KG1 (cell line): ENCODE measurements at places on chromosomes 2 and 18.

DNA sequence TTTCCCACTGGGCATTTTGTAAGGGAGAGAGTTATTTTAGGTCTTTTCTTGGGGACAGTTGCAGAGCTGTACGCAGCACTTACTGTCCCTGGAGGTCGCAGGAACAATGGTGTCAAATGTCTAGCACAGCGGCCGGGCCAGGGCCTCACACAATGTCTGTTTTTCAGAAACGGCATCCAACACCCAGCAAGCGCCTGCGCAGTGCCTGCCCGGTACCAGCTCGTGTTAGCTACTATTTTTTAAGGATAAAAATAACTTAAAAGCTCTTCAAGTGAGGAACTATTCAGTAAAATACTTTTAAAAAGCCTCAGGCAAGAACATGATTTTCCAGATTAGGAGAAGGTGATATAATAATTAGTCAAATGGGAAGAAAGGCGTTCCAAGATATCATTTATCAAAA lies 90.0 kb downstream of the MBP start:
- DNase-seq, result no peak

DNA sequence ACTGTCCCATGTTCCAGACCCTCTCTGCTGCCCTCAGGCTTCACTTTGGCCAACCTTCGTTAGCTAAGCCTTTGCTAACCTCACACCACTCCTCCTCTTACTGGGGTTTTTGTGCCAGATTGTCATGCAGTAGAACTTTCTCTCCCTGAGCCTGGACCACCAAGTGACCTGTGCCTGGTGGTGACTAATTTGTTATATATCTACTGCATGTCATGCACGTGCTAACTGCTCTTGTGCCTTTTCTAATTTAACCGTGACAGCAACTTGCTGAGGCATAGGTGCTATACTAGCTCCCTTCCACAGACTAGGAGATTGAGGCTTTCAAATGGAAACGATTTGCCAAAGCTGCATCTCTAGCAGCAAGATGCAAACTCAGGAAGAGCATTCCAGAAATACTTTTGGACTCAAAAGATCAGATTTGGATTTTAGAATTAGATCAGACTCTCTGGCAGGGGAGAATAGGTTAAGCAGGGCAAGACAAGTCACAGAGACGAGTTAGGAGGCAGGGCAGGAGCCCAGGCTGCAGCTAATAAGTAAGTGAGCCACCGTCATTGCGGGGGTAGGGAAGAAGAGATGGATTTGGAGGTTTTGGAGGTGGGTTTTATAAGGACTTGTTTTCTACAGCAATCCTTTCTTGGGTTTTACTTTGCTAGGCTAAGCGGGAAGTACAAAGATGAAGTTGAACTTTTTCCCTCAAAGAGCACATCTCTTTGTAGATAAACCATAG lies 1.8 kb downstream of the PPP1R7 start:
- no peak for DNase-seq

DNA sequence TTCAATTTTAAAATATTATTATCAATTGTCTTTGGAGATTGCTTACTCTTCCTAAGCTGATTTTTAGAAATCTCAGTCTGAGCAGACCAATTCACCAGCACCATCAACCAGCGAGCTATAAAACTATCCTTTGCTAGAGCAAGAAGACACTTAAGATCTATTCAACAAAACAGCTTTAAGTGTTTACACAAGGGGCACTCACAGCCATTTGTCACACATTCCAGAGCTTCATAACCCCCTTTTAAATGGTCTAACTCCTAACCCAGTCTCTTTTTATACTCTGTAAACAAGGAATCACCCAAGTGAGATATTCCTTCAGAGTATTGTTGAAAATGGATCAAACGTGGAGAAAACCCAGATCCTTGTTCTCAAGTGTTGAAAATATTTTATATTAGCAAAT lies 1294.1 kb upstream of the CHAC2 start:
- no peak for DNase-seq

DNA sequence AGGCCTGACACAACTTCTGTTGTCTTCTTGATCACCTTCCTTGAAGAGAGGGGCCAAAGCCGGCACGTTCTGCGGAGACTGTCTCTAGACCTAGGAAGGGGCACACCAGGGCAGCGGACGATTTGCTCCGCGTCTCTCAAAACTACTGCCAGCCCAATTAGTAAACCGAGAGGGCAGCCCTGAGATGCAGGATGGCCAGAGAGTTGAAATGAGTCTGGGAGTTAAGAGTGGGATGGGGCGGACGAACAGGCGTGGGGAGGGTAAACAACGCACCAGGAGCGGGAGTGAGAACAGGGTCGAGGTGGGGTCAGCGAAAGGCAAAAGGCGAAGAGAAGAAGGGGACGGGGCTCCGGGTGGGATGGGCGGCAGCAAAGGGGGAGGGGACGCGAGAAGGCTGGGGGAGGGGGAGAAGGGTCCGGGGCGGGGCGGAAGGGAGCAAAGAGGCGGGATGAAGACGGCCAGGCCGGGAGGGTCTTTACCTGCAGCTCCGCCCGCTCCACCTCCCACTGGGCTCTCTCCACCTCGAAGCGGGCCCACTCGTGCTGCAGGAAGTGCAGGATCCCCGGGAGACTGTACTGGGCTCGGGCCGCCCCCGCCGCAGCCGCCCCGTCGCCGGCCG lies 476 bp downstream of the STRN start:
- DNase-seq, result peak; percentile 12

GRCh38 chr2:191115391-191115790 lies 35.4 kb downstream of the STAT4 start:
- DNase-seq, result no peak
